Neural crest cell (in vitro differentiated cells): ENCODE measurements at places on chromosomes 5 and 9.
A peak's percentile ranks its signal among the peaks of the same experiment; 100 is the strongest.

GRCh38 chr9:89891221-89891590 lies 286.4 kb downstream of the GADD45G start:
- DNase-seq: no peak

GRCh38 chr9:32738501-32739172 lies 44.7 kb upstream of the TMEM215 start:
- no peak for DNase-seq

DNA sequence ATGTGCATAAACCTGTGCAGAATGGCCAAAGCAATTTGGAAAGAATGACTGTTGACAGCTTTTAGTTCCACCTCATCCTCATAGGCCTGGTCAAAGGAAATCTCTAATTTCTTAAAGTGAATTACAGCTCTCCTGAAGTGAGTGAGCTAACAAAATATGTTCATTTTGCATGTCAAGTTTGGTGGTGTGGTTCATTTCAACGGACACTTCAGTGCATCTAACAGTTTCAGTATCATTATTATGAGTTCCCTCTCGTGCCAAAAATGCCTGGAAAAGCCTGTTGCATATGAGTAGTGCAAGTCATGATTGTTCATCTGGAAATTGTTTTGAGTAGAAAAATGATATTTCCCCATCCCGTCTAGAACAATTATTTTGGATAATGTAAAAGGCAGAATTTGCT lies 53.2 kb upstream of the HMHB1 start:
- DNase-seq: no peak

DNA sequence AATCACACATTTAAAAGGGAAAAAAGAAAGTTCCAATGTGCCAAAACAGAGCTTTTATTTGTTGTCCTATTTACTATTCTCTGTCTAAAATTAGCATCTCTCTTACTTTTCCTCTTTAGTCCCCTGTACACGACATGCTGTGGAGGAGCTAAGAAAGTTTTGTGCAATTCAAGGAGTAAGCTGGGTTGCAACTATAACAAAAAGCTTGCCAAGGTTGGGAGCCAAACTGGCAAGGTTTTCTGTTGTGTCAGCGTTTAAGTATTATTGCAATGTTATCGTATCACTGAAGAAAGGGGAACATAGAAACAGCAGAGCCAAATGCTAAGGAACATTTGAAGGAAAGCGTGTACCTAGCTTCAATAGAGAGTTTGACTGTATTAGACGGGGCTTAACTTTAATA lies 680.8 kb downstream of the CETN3 start:
- DNase-seq: no peak

- no peak for DNase-seq
Observed at GRCh38 chr5:71960195-71960594, 147.1 kb upstream of the MAP1B start.

DNA sequence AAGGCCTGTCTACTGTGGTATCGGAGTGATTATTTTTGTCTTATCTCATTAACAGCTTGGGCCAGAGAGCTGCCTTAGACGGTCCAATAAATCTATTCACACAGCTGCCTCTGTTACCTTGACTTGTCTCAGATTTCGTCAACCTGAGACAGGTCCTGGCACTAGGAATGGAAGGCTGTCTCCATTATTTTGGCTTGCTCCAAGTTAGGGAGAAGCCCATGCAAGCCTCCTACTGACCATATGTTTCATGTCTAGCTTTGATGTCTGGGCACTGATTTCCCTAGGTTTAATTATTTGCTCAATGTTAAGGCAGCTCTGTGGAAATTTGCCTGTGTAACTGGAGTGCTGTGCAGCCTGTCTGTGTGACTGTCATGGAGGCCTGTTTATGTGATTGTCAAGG lies 12.4 kb upstream of the RALGPS1 start:
- DNase-seq: no peak

DNA sequence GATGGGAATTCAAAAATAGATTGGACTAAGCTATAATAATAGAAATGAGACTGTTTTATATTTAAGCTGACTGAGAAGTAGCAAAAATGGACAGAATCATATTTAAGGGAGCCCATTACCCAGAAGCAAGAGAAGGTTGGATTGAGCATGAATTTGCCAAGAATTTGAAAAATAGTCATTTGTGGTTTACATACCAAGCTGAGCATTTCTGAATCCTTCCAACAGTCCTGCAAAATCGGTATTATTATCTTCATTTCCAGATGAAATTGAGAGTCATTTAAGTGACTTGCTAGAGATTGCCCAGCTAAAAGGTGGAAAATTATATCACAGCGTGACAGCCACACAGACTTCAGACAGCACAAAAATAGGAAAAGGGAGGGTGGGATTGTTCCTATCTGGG lies 48.4 kb downstream of the TNFSF15 start:
- no peak for DNase-seq

DNA sequence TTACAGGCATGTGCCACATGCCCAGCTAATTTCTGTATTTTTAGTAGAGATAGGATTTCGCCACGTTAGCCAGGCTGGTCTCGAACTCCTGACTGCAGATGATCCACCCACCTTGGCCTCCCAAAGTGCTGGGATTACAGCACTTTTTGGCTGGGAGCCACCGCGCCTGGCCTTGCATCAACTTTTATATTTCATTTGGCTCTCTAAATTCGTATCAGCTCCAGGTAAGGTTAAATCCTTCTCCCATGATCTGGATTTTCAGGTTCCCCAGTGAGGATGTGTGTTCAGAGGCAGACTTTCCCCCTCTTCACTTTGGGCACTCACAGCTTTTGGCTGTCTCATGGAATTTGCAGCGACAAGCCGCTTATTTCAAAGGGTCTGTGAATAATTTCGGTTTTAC lies 16.8 kb upstream of the RNF38 start:
- DNase-seq: no peak

- no peak for DNase-seq
Observed at GRCh38 chr9:12882430-12882829, 107.6 kb downstream of the LURAP1L start.

DNA sequence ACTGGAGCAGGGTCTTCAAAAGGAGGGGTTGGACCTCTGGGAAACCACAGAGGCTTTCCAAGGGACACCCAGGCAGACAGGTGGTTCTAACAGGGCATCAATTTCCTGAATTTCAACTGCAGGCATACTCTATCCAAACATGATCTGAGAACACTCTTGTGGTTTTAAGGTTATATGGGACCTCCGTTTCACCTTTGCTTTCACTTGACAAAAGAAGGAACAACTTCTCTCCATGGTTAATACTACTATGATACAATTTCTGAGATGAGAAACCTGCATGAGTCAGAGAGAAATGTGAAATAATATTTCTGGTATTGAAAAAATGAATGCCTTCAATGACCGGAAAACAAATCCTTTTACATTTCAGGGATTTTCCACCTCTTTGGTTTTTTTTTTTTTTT lies 28.0 kb upstream of the ERAP1 start:
- DNase-seq: no peak

- no peak for DNase-seq
Observed at GRCh38 chr9:108416324-108416723, 439.5 kb downstream of the ACTL7B start.

DNA sequence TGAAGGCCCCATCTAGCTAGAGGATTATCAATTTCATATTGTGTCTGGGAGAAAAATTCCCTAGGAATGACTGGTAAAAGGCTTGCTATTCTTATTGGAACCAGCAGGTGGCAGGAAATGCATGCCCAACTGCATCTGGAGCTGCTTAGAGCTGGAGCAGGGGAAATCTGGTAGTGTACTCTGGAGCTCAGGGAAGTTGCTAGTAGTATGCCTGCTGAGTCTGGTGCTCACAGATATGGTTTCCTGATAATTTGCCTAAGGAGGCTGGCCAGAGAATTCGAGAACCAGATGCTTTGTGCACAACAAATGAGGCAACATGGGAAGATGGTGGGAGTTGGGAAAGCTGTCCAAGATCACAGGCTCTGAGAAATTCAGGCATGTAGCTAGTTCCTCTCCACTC lies 53.7 kb downstream of the G3BP1 start:
- DNase-seq: peak; percentile 66

- no peak for DNase-seq
Observed at GRCh38 chr9:126403397-126403796, 76.8 kb downstream of the MVB12B start.

GRCh38 chr5:97528941-97529340 lies 345.9 kb upstream of the RIOK2 start:
- no peak for DNase-seq

GRCh38 chr5:43780586-43780985 lies 177.6 kb downstream of the NNT start:
- DNase-seq: no peak

DNA sequence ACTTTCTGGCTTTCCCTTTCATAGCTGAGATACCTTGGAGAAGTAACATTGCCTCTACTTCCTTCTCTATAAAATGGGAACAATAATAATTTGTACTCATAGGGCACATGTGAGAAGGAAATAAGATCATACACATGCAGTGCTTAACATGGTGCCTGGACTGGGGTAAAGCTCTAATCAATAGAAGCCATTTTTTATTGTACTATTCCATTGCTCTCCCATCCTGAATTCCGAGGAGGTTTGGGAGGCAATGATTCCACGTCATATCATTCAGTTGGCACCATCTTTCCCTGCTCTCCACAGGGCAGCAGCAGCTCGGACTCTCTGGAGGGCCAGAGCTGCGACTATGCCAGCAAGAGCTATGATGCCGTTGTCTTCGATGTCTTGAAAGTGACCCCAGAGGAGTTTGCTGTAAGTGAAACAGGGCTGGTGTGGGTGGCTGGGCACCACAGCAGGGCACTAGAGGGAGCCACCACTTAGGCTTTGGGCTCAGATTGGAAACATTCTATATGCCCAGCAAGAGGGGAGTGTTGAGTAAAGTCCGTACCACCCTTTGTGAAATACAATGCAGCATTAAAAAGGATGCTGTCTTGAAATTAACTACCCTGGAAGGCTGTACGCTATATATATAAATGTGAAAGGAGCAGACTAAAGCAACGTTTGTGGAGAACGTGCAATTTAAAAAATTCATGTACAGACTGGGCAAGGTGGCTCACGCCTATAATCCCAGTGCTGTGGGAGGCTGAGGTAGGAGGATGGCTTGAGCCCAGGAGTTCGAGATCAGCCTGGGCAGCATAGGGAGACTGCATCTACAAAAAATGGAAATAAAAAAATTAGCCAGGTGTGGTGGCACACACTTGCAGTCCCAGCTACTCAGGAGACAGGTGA lies 51.2 kb downstream of the RALGPS1 start:
- DNase-seq: peak; percentile 39

- peak; percentile 79 for DNase-seq
Observed at GRCh38 chr9:37575921-37576721, at the start of gene FBXO10. FBXO10 (minus strand) TSS chr9:37576380; CDS start chr9:37541768, 34,612 bp downstream.

DNA sequence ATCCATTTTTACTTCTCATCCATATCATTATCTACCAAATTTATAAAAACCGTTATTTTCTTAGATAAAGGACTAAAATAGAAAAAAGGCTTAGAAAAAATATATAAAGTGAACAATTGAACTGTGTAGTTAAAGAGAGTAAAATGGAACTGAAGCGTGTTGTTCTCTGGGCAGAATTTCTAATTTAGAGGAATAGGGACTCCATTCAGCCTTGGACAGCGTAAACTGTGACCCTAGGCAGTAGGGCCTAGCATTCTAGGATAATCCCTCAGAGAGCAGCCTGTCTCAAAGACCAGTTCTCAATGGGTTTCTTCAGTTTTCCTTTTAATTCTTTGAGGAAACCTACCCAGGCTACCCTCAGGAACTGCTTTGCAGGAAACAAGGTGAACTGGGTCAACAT lies 11.1 kb downstream of the ZNF462 start:
- DNase-seq: no peak

- DNase-seq: no peak
Observed at GRCh38 chr5:93423300-93423699, 157.7 kb downstream of the NR2F1-AS1 start.

- peak; percentile 35 for DNase-seq
Observed at GRCh38 chr5:167049043-167049663, 1242.3 kb upstream of the WWC1 start.

GRCh38 chr9:95864852-95865580 lies 10.5 kb upstream of the ERCC6L2 start:
- DNase-seq: no peak

DNA sequence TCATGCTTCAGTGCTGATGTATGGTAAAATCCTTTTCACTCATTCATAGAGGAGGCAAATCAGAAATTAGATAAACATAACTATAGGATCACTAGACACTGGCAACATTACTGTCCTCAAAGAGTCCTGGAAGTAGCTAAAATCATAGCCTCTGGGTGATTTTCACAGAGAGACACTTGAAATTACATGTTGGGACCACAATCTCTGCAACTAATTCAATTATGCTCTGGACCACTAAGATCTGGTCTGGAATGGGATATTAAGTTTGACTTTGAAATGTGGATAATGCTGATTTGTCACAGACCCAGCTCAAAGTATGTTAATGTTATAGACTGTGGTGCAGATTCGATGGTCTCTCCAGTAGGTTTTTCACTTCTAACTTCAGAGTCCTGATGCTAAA lies 214.6 kb upstream of the CCNH start:
- DNase-seq: no peak

- no peak for DNase-seq
Observed at GRCh38 chr5:178499352-178499751, 90.8 kb downstream of the COL23A1 start.

GRCh38 chr5:53481887-53482716 lies 1.7 kb downstream of the FST start:
- peak; percentile 37 for DNase-seq

DNA sequence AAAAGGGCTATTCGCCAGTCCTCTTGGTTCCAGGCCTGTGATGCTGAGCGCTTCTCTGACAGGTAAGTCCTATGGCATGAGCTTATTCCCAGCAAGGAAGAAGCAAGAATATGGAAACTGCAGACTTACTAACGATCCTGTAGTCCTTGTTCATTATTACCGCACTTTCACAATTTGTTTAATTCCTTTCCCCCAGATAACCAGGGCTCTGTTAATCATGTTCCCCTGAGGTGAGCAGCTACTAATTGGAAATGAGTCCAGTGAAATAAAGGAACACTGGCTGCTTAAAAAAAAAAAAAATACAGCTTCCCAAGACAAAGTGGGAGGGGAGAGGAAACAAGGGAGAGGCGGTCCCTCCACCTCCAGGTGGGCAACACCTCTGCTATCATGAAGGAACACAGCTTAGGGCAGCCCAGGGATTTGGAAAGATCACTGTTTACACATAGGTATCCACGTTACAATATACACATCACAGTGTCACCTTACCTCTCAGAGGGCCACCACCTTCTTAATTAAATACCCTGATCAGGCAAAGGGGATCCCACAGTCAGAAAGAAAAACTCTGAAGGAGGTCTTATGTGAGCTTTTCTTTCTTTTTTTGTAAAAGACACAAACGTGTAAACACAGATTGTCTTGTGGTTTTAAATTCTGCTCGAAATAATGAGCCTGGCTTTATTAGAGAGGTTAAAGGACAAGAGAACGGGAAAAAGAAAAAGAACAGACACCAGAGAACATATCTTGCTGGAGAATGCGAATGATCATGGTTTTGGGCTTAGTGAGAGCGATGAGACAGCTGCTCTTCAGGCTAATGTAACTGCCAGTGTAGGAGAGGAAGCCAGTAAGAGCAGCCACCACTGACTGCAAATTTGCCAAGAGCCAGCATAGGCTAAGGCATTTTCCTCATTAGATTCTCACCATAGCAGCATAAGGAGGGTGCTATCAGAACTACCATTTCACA lies 258.6 kb downstream of the CRB2 start:
- DNase-seq: no peak

- no peak for DNase-seq
Observed at GRCh38 chr9:138049085-138049778, 171.7 kb downstream of the CACNA1B start.

GRCh38 chr5:142320430-142320738 lies 4.4 kb downstream of the SPRY4 start:
- DNase-seq: no peak

GRCh38 chr9:114372921-114373448 lies 14.8 kb downstream of the AKNA start:
- DNase-seq: no peak
